ENCODE measurements at places on chromosomes 3 and 15.

- no peak for DNase-seq
Observed at GRCh38 chr15:78147566-78147965, 1.6 kb upstream of the IDH3A start.

GRCh38 chr15:91302588-91303439, 202.8 kb downstream of the SV2B start:
- no peak for DNase-seq

GRCh38 chr3:142447301-142447851, 461 bp downstream of the XRN1 start:
- peak; percentile 72 for DNase-seq

- DNase-seq = no peak
Observed at GRCh38 chr3:119018690-119019463, 15.8 kb downstream of the IGSF11 start.

DNA sequence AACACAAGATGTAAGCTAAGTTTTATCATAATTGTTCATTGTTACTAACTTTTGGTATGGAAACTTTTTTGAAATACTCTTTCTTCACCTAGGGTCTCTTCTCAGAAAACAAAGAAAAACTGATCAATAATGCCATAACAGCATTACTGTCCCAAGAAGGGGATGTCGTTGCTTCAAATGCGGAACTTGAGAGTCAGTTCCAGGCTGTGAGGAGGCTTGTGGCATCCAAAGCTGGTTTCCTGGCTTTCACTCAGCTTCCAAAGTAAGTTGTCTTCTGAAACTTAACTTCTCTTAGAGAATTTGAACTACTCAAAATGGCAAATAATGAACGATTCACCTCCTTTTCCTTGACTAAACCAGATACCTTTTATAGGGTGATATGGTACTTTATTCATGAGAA, 39.3 kb downstream of the DNAJC13 start:
- no peak for DNase-seq

- DNase-seq = no peak
Observed at GRCh38 chr3:37500518-37500917, 326.1 kb upstream of the LRRFIP2 start.

GRCh38 chr3:122893754-122894668, 99.1 kb downstream of the SLC49A4 start:
- no peak for DNase-seq

- no peak for DNase-seq
Observed at GRCh38 chr3:45848392-45848791, 6.5 kb upstream of the LZTFL1 start.

- DNase-seq = no peak
Observed at GRCh38 chr3:28853830-28854229, 427.0 kb upstream of the RBMS3 start.

- no peak for DNase-seq
Observed at GRCh38 chr3:194150252-194150934, 14.4 kb downstream of the HES1 start.

DNA sequence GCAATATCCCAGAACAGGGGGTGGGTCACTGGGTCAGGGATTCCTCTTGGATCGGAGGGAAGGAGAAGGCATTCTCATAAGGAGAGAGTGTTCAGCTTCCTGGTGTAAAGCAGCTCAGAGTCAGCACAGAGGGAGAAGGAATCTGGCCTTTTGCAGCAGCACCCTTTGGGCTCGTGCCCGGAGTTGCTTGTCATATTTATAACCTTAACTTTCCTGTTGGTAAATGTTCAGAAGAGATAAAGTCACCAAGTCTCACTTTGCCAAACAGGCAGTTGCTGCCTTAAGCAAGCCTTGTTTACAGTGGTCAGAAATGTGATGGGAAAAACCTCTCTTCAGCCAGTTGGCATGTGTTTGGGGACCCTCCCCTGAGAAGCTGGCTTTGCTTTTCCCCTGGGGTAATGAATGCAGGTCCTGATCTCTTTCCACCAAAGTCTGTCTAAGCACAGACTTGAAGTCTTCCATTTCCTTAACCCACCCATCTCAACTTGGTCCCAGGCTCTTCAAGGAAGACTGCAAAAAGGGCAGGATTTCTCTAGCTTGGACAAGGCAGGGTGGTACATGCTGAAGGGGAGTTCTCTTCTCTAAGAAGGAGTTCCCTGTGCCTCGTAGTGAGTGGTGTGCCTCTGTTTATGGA, 206.9 kb upstream of the BHLHE40 start:
- no peak for DNase-seq

Data from activated CD8-positive, alpha-beta T cell treated with anti-CD3 and anti-CD28 coated beads for 36 hours (primary cell).